ENCODE measurements at places on chromosomes 1 and 21.

DNA sequence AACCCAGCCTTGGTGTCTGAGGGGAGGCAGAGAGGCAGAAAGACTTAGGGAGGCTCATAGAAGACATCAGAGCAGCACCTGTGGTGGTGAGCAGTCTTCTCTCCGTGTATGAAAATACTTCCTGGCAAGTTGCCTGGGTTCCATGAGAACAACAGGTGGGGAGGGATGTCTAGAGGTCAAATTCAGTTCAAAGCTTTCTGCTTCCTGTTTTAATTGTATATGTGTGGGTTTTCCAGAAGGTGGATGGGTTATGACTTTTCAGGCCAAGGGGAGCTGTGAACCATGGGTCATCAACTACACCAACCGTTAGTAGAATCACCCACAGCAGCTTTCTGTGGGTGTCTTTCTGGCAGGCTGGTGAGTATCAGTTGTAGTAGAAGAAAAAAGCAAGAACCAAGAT lies 4.1 kb upstream of the FCRL2 start:
- DNase-seq = no peak

- no peak for DNase-seq
Measured at GRCh38 chr1:219151467-219151866, 22.2 kb upstream of the LYPLAL1 start.

DNA sequence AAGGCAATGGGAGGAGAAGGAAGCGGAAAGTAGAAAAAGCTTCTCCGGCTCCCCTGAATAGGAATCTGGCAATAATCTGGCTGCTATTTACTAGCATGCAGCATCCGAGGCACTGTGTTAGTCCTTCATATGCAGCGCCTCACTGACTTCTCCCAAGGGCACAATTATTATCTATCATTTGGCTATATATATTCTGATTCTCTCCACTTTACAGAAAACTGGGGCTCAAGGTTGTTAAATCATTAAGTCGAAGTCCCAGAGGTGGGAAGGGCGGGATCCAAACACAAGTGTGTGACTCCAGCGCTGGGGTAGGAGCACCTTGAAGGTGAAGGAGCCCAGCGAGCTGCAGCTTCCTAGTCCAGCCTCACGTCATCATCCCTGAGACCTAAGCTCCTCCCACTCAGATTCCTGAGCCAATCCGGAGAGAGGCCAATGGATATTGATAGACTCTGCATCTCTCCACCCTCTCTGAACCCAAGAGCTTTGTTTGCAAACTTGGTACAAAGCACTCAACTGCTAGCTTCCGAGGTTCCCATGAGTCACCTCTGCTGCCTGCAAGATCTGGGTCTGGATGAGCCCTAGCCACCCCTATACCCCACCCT lies 16.6 kb upstream of the EYA3 start:
- no peak for DNase-seq

DNA sequence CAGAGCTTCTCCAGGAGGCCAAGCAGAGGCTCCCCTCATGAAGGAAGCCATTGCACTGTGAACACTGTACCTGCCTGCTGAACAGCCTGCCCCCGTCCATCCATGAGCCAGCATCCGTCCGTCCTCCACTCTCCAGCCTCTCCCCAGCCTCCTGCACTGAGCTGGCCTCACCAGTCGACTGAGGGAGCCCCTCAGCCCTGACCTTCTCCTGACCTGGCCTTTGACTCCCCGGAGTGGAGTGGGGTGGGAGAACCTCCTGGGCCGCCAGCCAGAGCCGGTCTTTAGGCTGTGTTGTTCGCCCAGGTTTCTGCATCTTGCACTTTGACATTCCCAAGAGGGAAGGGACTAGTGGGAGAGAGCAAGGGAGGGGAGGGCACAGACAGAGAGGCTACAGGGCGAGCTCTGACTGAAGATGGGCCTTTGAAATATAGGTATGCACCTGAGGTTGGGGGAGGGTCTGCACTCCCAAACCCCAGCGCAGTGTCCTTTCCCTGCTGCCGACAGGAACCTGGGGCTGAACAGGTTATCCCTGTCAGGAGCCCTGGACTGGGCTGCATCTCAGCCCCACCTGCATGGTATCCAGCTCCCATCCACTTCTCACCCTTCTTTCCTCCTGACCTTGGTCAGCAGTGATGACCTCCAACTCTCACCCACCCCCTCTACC lies 19.1 kb downstream of the CSF1 start:
- no peak for DNase-seq

DNA sequence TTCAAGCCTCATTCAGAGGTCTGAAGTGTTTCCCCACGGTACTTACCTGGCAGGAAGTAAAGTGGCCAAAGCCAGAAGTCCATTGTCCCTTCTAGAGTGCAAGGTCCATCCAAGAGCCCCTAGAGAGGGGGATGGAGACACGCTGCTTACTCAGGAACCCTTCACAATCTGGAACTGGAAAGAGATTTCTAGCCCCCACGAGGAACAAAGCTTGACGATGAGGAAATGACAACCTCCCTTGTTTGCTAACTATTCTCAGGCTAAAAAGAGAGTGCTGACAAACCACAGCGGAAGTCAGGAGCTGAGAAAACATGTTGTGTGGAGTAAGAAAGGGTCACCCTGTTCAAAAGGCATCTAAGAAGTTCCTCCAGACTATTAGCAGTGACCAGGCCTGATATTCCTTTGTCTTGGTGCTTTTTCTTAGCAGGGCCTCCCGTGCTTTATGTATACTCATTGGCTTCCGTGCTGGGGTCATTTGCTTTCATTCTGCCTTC lies at the start of gene FCMR:
Gene FCMR (minus strand): TSS at position 170 of the 494 bp plus-strand sequence. CDS start 87 bp downstream, at position 83.
- peak; percentile 32 for DNase-seq

DNA sequence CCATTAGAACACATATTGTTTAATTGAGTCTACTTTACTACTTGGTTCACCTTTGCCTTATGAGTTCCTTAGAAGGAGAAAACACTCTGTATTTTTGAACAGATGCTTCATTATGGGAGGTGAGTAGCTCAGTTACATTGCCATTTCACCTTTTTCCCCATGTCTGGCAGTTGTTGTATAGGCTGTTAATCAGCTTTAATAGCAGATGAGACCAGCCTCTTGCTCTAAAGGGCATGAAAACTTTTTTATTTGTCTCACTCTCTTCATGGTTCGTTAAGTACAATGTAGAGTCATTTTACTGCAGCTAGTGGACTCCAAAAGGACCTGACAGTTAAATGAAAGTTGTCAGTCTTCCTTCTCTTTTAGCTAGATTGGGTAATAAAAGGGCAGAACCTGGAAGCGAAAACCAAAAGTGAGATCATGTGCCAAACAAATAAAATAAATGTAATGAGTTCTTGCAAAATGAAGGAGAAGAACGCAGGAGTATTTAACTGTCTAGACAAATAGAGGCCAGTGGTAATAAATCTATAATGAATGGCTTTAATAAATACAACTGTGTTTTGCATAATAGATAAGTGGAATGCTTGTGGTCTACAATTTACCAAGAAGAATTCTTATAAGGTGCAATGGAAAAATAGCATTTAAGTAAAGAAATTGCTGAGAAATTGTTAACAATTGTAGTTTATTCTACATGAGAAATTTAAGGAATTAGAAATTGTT lies 180.0 kb upstream of the NEGR1 start:
- no peak for DNase-seq

DNA sequence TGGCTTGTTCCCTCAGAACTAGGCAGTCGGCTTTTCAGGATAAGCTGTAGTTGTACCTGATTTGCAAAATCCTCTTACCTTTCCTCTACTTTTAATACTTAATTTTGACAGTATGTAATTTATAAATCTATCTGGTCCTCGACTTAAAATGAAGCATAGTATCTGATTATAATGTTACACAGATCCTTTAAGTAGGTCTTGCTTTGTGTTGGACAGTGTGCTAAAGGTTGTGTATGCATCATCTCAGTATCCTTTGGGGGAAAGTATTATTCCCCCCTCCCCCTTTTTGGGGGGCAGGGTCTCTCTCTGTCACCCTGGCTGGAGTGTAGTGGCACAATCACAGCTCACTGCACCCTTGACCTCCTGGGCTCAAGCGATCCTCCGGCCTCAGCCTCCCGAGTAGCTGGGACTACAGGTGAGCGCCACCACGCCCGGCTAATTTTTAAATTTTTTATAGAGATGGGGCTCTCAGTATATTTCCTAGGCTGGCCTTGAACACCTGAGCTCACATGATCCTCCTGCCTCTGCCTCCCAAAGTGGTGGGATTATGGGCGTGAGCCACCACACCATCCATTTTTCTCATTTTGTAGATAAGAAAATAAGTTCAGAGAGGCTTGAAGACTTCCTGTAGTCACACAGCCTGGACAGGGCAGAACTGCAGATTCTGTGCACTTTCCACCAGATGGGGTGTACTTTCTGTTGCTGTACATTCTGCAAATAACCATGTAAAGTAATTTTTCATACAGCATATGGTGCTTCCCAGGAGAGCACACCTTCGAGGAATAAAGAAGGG lies 791 bp upstream of the STX6 start:
- no peak for DNase-seq

DNA sequence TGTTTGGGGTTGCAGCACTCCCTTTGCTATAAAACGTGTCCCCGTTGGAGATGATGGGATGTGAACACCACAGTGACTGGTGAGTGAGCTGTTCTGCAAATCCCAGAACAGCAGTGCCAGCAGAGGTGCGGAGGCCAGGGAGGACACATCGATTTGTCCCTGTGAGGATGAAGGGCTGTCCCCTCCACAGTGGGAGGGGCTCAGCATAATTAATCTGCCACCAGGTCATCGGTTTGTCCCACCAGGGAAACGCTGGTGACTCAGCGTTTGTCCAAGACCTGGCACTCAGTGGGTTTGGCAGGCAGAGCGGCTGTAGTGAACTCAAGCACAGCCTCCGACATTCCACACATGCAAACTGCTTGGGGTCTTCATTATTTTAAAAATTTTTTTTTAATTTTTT lies 22.8 kb upstream of the PDE9A start:
- DNase-seq = no peak

GRCh38 chr1:153379591-153379990 lies 4.2 kb upstream of the S100A12 start:
- no peak for DNase-seq

- no peak for DNase-seq
Measured at GRCh38 chr1:187157115-187157514, 328.4 kb downstream of the PLA2G4A start.

GRCh38 chr1:21631944-21632887 lies 36.9 kb downstream of the RAP1GAP start:
- no peak for DNase-seq

- DNase-seq = no peak
Measured at GRCh38 chr1:41861535-41862383, 57.0 kb downstream of the HIVEP3 start.

- no peak for DNase-seq
Measured at GRCh38 chr1:53595906-53596305, 136.7 kb downstream of the DMRTB1 start.

DNA sequence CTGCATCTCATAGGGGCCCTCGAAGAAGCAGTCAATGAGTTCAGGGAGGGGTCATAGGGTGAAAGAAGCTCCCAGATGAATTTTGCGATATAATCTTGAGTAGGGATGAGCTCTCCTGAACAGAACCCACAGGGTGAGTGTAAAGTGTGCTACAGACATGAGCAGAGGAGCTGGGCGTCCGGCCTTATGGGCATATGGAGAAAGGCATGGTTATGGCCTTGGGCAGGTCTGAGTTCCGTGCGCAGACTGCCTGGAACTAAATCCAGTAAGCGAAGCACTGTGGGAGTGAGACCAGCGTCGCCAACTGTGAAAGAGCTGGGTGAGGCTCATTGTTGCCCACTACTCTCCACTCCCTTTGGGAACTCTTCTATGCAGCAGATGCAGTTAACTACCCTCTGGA lies 28.7 kb downstream of the NSL1 start:
- no peak for DNase-seq

DNA sequence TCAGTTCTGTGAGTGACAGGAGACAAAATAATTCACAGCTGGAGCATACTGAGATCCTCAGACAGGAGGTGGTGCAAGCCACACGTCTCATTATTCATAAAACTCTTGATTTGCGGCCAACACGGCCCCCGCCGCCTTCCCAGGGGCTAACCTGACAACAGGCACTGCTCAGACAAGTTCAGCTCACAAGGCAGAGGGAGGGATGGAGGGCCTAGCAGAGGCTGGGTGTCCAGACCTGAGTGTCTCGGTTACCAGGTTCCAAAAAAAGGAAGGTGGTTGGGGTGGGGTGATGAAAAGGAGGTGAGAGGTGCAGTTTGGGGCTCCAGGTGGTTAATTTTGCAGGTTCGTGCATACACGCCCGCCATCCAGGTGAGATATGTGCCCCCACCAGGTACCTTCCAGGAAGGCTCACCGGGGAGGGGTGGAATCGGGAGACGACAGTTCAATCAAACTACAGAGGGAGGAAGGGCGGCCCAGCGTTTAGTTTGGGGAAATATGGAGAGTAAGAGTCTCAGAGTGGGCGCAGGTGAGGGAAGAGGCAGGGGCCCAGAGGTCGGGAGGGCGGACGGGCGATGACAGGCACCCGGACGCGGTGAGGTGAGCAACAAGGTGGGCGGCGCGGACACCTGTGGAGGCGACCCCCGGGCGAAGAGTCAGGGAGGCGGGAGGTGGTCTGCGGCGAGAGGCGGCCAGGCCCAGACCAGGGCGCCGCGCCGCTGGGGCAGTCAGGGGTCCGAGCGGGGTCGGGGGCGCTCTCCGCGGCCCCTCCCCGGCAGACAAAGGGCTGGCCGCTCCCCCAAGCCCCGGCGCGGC lies 629 bp downstream of the CTNNBIP1 start:
- DNase-seq = no peak

GRCh38 chr1:186206048-186206570 lies 168.9 kb downstream of the TPR start:
- DNase-seq = no peak

DNA sequence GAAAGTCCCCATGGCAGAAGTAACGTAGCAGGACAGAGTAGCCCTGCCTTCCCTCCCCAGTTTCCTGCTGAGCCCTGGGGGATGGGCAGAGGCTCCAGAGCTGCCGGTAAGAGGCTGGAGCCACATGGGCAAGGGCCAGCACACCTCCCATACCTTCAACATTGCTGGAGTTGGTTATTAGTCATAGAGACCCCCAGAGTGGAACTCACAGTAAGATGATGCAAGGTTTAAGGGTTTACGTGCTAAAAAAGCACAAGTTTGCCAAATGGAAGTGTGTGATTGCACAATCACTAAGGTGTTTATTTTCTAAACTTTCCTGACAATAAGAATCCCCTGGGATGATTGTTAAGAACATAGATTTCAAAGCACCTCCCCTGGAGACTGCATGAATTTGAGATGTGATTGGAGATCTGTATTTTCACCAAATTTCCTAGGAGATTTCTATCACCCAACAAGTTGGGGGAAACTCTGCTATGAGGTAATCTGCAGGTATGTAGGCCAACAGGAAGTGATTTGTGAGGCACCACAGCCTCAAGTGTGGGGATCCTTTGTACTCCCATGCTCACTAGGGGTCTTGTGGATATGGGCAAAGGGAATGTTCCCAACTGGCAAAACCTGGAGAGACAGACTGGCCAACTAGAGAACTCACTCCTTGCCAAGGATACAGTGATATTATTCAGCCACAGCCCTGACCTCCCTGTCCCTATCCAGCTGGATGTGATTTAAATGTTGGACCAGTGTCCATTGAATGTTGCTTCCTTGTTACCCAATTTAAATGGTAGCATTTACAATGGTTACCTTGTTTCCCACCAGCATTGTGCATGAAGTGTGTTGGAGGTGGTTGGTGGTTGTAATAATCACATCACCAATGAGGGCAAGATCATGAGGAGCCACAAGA lies 37.1 kb upstream of the CSF1 start:
- no peak for DNase-seq

GRCh38 chr1:6208723-6209660 lies 3.1 kb downstream of the RNF207 start:
- no peak for DNase-seq

Measured in NK-92 treated with Interleukin-12 subunit alpha and Interleukin-12 subunit beta, amount 100 ng/mL, for 24 hours (cell line).